ENCODE measurements at places on chromosomes 3 and 15. TPM values are rescaled to one million over a fixed set of nuclear protein-coding genes. Genes with fewer than 3 reads are reported as not detected.
A peak's percentile ranks its signal among the peaks of the same experiment; 100 is the strongest.

Gene C3orf49
- polyA plus RNA-seq = not detected

Gene STAG1
- 21.6 TPM for polyA plus RNA-seq

Gene RYR3
- 0.11 TPM for polyA plus RNA-seq

GRCh38 chr3:65174713-65175112 lies 486.9 kb upstream of the ADAMTS9 start:
- no peaks in the 10 kb centered on the region for H3K4me1 ChIP-seq
- H3K27me3 ChIP-seq = no peaks in the 10 kb centered on the region
- H3K4me3 ChIP-seq = no peak overlapping the region
- no peaks in the 10 kb centered on the region for H3K36me3 ChIP-seq
- no peak overlapping the region for H3K27ac ChIP-seq
- DNase-seq = no peak

DNA sequence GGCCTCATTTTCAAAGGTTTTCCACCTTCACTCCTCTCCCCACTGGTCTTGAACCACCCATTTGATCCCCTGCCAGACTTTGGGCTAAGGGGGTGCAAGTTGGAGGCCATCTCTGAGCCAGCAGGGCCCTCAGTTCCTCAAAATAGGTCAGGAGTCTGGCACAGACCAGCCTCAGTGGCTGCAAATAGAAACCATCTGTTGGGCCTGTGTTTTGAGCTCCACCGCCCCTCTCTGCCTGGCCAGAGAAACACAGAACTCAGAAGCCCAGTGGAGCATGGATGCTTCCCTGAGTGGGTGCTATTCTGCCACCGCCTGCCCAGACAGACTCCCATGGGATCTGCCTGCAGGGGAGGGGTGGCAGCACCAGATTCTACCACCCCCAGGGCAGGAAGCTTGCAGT lies 56.3 kb downstream of the CORO2B start:
- no peaks in the 10 kb centered on the region for H3K36me3 ChIP-seq
- H3K27ac ChIP-seq = no peak overlapping the region
- no peak overlapping the region for H3K4me3 ChIP-seq
- H3K27me3 ChIP-seq = no peaks in the 10 kb centered on the region
- no peak for DNase-seq

DNA sequence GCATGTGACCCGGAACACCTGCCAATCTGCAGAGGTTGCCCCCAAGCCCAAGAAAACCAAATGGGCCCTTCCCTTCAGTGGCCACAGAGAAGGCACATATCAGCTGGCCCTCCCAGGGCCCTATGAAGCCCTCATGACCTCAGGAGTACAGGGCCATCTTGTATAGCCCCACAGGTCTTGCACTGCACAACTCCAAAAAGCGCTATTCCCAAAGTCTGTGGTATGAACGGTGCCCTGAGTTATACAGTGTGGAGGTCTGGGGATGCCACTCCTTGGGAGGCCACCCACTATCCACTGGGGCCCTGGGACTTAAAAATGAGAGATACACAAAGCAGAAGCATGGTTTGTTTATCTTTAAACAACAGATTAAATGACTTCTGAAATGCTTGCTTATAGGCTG lies 61.5 kb downstream of the CAPN7 start:
- no peaks in the 10 kb centered on the region for H3K27me3 ChIP-seq
- H3K4me1 ChIP-seq = peaks cover 81% of the 10 kb centered on the region
- no peak for DNase-seq
- H3K27ac ChIP-seq = peak overlapping the region; percentile 4
- peaks cover 24% of the 10 kb centered on the region for H3K36me3 ChIP-seq

DNA sequence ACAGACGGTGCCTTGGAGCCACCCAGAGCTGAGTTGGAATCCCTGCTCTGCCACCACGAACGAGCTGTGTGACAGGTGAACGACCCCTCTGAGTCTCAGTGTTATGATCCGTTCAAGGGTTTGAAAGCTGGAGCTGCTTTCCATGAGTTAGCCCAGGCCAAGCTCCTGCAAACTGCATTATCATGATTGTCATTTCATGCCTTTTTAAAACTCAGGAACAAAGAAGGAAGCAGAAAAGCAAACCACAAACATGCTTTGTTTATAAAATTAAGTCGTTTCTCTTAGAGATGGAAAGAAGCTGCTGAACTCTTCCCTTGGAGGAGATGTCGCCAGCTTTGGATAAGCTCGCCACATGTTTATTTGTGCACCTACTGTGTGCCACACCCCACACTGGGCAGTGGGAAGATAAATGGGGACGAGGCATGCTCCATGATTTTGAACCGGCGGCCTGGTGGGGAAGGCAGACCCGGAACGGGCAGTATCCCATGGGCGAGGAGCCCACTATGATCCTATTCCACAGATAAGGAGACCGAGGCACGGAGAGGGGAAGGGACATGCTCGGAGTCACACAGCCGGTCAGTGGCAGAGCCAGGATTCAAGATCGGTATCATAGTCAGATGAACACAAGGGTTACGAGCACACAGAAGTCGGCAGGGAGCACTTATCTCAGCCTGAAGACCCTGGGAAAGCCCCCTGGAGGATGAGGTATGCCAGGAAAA lies 15.9 kb downstream of the HRH1 start:
- no peak overlapping the region for H3K27ac ChIP-seq
- H3K27me3 ChIP-seq = no peaks in the 10 kb centered on the region
- no peaks in the 10 kb centered on the region for H3K4me1 ChIP-seq
- no peak for DNase-seq
- no peaks in the 10 kb centered on the region for H3K36me3 ChIP-seq
- H3K4me3 ChIP-seq = no peak overlapping the region
